ENCODE measurements at places on chromosomes 16 and 17. TPM values are rescaled to one million over a fixed set of nuclear protein-coding genes. Genes with fewer than 3 reads are reported as not detected.

DNA sequence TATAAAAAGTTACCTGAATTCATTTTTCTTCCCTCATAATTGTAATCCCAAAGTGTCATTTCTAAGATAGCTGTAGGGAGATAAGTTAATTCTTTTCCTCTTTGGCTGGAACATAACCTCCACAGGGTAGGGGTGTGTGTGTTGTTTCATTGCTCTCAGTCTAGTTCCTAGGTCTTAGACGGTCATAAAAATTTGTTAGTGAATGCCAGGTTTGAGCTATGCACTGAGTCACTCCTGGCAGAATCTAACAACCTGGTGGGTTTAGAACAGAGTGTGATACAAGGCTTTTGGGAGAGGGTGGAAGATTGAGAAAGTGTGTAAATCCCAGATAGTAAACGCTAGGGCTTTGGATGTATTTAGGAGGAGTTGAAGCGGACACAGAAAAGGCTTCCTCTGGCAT, 894 bp upstream of the PHKG2 start:
- no peak for DNase-seq
- H3K4me1 ChIP-seq: peaks cover 6% of the 10 kb centered on the region
- no peaks in the 10 kb centered on the region for H3K36me3 ChIP-seq
- no peaks in the 10 kb centered on the region for H3K27me3 ChIP-seq
- H3K27ac ChIP-seq: peak overlapping the region; percentile 75

- peaks cover 19% of the 10 kb centered on the region for H3K4me1 ChIP-seq
- H3K27ac ChIP-seq: peak overlapping the region; percentile 68
- H3K27me3 ChIP-seq: no peaks in the 10 kb centered on the region
- H3K4me3 ChIP-seq: peak overlapping the region; percentile 60
Observed at GRCh38 chr17:81221842-81222619, 734 bp downstream of the CEP131 start.

DNA sequence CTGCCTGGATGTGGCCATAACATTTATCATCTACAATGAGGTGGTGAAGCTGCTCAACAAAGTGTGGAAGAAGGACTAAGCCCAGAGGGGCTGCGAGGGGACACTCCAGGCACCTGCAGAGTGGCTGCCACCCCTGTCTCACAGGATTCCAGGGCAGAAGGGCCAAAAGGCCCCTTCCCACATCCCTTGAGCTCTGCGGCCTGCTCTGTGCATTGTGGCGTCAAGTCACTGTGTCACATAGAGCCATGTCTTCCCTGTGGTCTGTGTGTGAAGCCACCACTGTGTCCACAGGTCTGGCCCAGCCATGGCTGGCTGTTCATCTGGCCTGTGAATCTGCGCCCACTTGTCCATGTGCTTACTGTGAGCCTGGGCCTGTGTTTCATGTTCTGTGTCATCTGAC, 1714.6 kb downstream of the TP53TG3F start:
- H3K36me3 ChIP-seq: no peaks in the 10 kb centered on the region
- no peak overlapping the region for H3K4me3 ChIP-seq
- no peaks in the 10 kb centered on the region for H3K4me1 ChIP-seq
- no peaks in the 10 kb centered on the region for H3K27me3 ChIP-seq

GRCh38 chr17:60169921-60170817, 20.4 kb downstream of the CA4 start:
- no peak overlapping the region for H3K4me3 ChIP-seq
- H3K36me3 ChIP-seq: no peaks in the 10 kb centered on the region
- peaks cover 13% of the 10 kb centered on the region for H3K4me1 ChIP-seq
- H3K27me3 ChIP-seq: no peaks in the 10 kb centered on the region

- DNase-seq: no peak
- no peaks in the 10 kb centered on the region for H3K27me3 ChIP-seq
- H3K36me3 ChIP-seq: no peaks in the 10 kb centered on the region
- no peaks in the 10 kb centered on the region for H3K4me1 ChIP-seq
Observed at GRCh38 chr16:51151961-51152663, 1.0 kb upstream of the SALL1 start.

DNA sequence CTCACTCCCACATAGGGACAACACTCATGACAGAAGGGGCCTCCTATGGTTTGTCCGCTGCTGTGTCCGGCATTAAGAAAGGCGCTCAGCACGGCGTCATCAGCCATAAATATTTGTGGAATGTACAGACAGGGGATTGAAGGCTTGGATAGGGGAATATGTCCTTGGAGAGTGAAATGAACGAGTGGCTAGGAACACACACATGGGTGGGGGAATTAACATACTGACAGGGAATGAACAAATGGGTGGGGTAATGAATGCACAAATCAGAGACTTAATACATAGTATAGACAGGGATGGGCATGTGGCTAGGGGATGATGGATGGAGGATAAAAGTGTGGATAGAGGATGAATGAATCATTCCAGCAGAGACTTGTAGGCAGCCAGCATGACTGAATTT, 154.0 kb upstream of the HSBP1 start:
- no peaks in the 10 kb centered on the region for H3K27me3 ChIP-seq
- no peaks in the 10 kb centered on the region for H3K36me3 ChIP-seq
- no peak overlapping the region for H3K27ac ChIP-seq
- H3K4me3 ChIP-seq: no peak overlapping the region
- H3K4me1 ChIP-seq: no peaks in the 10 kb centered on the region

C16orf74 gene
- 17.9 TPM for total RNA-seq

GINS3 gene
- total RNA-seq: 2.2 TPM

DNA sequence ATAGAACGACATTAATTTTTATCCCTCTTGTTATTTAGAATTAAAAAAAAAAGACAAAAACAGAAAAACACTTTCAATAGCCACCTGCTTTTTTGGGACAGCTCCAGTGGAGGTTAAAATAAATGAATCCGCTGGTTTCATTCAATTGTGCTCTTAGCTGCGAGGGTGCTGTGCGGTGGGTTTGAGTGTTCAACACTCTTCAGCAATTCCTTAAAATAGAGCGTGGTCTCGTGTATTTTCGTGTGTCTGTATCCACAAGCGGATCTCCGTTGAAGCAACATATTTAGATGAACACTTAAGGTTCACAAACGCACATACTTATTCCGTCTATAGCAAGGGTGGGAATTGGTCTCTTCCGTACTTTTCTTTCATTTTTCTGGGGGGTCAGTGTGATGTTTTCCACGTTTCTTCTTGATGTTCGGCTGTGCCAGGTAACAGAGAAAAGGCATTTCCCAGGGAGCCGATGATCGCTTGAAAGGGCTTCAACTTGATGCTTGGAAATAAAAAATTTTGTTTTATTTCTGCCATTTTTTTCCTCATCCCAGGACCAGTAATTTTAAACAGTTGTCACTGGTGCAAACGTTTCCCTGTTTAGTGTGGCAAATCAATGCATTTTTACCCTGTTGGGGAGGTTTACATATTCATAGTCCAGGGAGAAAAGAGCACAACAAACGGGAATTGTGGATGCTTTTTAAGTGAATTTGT, 297.9 kb downstream of the IRF8 start:
- no peak overlapping the region for H3K27ac ChIP-seq
- H3K36me3 ChIP-seq: no peaks in the 10 kb centered on the region
- DNase-seq: no peak
- H3K27me3 ChIP-seq: no peaks in the 10 kb centered on the region
- no peaks in the 10 kb centered on the region for H3K4me1 ChIP-seq

- no peaks in the 10 kb centered on the region for H3K36me3 ChIP-seq
- no peak overlapping the region for H3K27ac ChIP-seq
- no peak for DNase-seq
- no peaks in the 10 kb centered on the region for H3K4me1 ChIP-seq
- no peak overlapping the region for H3K4me3 ChIP-seq
Observed at GRCh38 chr16:6732166-6732565, 600.5 kb upstream of the RBFOX1 start.

- no peaks in the 10 kb centered on the region for H3K4me1 ChIP-seq
- no peak overlapping the region for H3K27ac ChIP-seq
- no peaks in the 10 kb centered on the region for H3K27me3 ChIP-seq
- no peak overlapping the region for H3K4me3 ChIP-seq
- no peak for DNase-seq
- no peaks in the 10 kb centered on the region for H3K36me3 ChIP-seq
Observed at GRCh38 chr17:67605256-67605912, 112.4 kb upstream of the NOL11 start.

- DNase-seq: no peak
- H3K27ac ChIP-seq: no peak overlapping the region
- no peak overlapping the region for H3K4me3 ChIP-seq
- H3K4me1 ChIP-seq: no peaks in the 10 kb centered on the region
- no peaks in the 10 kb centered on the region for H3K36me3 ChIP-seq
Observed at GRCh38 chr16:66365651-66366050, 840 bp upstream of the CDH5 start.

- DNase-seq: no peak
- H3K36me3 ChIP-seq: no peaks in the 10 kb centered on the region
- H3K4me3 ChIP-seq: no peak overlapping the region
Observed at GRCh38 chr16:86919078-86919477, 340.7 kb downstream of the FOXL1 start.

CX3CL1 gene
- not detected for total RNA-seq

SLFN11 gene
- total RNA-seq: 29.7 TPM

GRCh38 chr17:40561294-40561870, 3.9 kb downstream of the CCR7 start:
- no peaks in the 10 kb centered on the region for H3K27me3 ChIP-seq
- peaks cover 42% of the 10 kb centered on the region for H3K4me1 ChIP-seq
- peak overlapping the region; percentile 90 for H3K4me3 ChIP-seq
- peaks cover 80% of the 10 kb centered on the region for H3K36me3 ChIP-seq
- DNase-seq: no peak
- H3K27ac ChIP-seq: peak overlapping the region; percentile 99

TVP23C gene
- 25.6 TPM for total RNA-seq

DNA sequence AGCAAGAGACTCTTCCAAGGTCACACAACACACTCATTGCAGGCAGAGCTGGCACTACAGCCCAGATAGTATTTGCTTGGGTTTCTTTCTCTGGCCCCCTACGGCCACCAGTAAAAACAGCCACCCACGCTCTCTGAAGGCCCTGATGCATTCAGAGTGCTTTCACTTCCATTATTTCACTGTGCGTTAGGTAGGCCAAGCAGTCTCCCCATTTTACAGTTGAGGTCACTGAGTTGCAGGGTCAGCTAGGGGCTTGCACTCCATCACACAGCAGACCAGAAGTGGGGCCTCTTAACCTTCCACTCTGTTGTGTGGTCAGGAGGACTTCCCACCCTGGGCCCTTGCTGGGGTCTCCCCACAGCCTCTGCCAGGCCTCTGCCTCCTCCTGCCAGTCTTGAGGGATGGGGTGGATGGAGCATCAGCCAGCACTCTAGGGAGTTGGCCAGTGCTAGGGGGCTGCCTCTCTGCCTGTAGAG, 2.5 kb downstream of the TBX21 start:
- H3K27ac ChIP-seq: no peak overlapping the region
- no peak for DNase-seq
- peaks cover 45% of the 10 kb centered on the region for H3K4me1 ChIP-seq
- H3K4me3 ChIP-seq: peak overlapping the region; percentile 75
- no peaks in the 10 kb centered on the region for H3K27me3 ChIP-seq

SNTB2 gene
- total RNA-seq: 9.7 TPM

KIF22 gene
- 85.2 TPM for total RNA-seq

DNA sequence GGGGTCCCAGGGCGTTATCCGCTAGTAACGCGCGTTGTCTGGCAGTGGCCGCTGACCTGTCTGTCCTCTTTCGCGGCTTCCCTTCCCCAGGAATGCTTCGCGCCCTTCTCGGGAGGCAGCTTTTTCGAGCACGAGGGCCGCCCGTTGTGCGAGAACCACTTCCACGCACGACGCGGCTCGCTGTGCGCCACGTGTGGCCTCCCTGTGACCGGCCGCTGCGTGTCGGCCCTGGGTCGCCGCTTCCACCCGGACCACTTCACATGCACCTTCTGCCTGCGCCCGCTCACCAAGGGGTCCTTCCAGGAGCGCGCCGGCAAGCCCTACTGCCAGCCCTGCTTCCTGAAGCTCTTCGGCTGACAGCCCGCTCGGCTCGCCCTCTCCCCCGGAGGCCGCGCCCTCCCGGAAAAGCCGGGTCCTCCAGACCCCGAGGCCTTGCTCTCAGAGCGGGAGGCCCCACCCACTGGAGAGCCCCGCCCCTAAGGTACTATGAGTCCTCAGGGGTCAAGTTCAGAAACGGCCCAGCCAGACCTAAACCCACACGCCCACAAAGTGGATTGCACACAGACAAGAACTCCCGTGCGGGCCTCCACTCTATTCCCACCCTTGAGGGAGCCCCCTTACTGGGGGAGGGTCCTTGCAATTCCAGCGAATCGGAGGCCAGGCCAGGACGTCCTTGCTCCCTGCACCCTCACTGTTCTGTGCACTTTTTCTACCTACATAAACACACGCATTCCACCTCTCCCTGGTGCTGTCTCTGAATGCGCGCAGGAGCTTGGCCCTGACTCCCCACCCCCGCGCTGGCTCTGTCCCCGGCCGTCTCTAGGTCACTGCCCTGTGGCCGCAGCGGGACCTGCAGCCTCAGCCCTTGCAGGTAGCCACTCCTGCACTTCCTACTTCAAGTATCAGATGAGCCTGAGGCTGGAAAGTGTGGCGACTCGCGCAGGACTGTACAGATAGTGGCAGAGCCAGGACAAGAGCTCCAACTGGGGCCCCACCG, 5.4 kb upstream of the SLC5A2 start:
- H3K27ac ChIP-seq: peak overlapping the region; percentile 58
- no peak for DNase-seq
- no peaks in the 10 kb centered on the region for H3K36me3 ChIP-seq
- H3K4me1 ChIP-seq: peaks cover 3% of the 10 kb centered on the region
- H3K4me3 ChIP-seq: peak overlapping the region; percentile 48

- H3K27me3 ChIP-seq: no peaks in the 10 kb centered on the region
- H3K36me3 ChIP-seq: no peaks in the 10 kb centered on the region
- no peaks in the 10 kb centered on the region for H3K4me1 ChIP-seq
- no peak for DNase-seq
- no peak overlapping the region for H3K4me3 ChIP-seq
Observed at GRCh38 chr17:79033046-79033616, 9.2 kb downstream of the C1QTNF1 start.

SEPTIN12 gene
- total RNA-seq: not detected

GRCh38 chr17:18190628-18191235, 7.1 kb downstream of the ALKBH5 start:
- DNase-seq: no peak
- H3K4me3 ChIP-seq: no peak overlapping the region
- peaks cover 57% of the 10 kb centered on the region for H3K4me1 ChIP-seq
- H3K27me3 ChIP-seq: no peaks in the 10 kb centered on the region
- peak overlapping the region; percentile 1 for H3K27ac ChIP-seq

UMOD gene
- total RNA-seq: not detected

DNA sequence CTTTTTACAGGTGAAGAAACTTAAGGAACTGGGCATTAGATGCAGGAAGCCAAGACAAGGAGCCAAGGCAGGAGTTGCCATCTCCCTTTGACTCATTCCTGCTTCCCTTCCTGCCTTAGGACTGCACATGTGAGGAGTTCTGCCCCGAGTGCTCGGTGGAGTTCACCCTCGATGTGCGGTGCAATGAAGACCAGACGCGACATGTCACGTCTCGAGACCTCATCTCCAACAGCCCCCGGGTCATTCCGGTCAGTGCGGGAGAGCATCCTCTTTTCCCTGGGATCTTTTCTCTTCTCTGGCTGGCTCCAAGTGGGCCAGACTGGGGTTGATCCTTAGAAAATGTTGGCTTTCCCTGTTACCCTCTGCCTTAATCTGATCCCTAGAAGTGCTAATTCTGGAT, 6.6 kb downstream of the POLR2C start:
- H3K27me3 ChIP-seq: no peaks in the 10 kb centered on the region
- H3K36me3 ChIP-seq: peaks cover 91% of the 10 kb centered on the region
- peaks cover 10% of the 10 kb centered on the region for H3K4me1 ChIP-seq
- H3K27ac ChIP-seq: no peak overlapping the region
- DNase-seq: no peak
- H3K4me3 ChIP-seq: no peak overlapping the region

GRCh38 chr16:1726661-1727502, 20.9 kb downstream of the MAPK8IP3 start:
- peaks cover 18% of the 10 kb centered on the region for H3K4me1 ChIP-seq
- no peak for DNase-seq
- no peaks in the 10 kb centered on the region for H3K27me3 ChIP-seq
- H3K27ac ChIP-seq: no peak overlapping the region
- no peak overlapping the region for H3K4me3 ChIP-seq
